Motor neuron (in vitro differentiated cells): ENCODE measurements at places on chromosomes 6 and 20. TPM values are rescaled to one million over a fixed set of nuclear protein-coding genes. Genes with fewer than 3 reads are reported as not detected.

The SLC4A11 gene
- 0.79 and 1.0 TPM in 2 replicates for total RNA-seq

The MBOAT1 gene
- 1.6 and 2.6 TPM in 2 replicates for total RNA-seq

The GRM1 gene
- 0.30 and 0.66 TPM in 2 replicates for total RNA-seq

The RSPH4A gene
- total RNA-seq, result 30.4 and 32.0 TPM in 2 replicates

The FHL5 gene
- total RNA-seq, result not detected in 2 replicates

The MYBL2 gene
- total RNA-seq, result 46.0 and 47.3 TPM in 2 replicates

The KCNQ2 gene
- total RNA-seq, result 0.18 and 1.3 TPM in 2 replicates

The LY6G5C gene
- total RNA-seq, result 2.8 and 5.2 TPM in 2 replicates

The RBM24 gene
- total RNA-seq, result 2.5 and 3.1 TPM in 2 replicates

The SLC18B1 gene
- 22.0 and 22.4 TPM in 2 replicates for total RNA-seq

The MAFB gene
- total RNA-seq, result 20.1 and 21.4 TPM in 2 replicates

The OR2B3 gene
- 0.19 TPM in 1 of 2 replicates, not detected in the other for total RNA-seq

The BTN1A1 gene
- total RNA-seq, result 0.17 and 0.18 TPM in 2 replicates

DNA sequence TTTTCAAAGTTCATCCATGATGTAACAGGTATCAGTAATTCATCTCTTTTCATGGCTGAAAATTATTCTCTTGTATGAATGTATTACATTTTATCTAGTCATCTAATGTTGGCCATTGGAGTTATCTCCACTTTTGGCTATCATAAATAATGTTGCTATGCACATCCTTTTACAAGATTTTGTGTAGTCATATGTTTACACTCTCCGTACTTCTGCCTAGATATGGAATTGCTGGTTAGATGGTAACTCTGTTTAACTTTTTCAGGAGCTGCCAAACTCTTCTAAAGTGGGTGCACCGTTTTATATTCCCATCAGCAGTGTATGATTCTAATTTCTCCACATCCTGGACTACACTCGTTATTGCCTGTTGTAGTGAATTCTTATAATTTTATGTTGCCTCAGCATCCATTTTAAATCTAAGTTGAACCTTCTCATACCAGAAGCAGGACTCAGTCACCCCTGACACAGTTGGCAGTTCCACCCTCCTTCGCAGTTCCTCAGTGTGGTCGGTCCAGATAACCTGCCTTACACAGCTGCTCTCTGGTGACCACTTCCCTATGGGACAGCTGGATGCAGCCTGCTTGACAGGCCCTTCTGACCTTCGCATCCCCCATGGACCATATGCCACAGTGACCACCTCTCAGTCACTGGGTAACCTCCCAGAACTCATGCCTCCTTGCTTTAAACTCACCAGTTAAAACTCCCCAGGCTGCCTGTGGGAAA lies 33.9 kb downstream of the KIZ start:
- ATAC-seq, result no peak

DNA sequence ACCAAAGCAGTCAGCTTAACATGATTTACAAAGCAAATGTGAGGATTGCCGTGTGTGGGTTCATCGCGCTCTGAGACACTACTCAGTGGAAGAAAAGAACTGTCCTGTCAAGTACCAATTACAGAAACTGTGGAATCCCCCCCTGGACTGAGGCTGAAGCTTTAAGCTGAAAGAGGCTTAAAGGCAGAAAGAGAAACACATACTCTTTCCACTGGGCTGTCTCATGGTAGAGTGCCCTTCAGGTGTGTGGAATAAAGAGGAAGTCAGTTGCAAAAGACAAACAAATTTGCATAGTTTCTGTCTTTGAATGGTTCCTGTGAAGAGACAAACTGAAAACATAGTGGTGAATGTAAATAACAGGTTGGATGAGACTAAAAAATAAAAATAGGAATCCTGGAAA lies 560.4 kb upstream of the SYNCRIP start:
- ATAC-seq, result no peak

DNA sequence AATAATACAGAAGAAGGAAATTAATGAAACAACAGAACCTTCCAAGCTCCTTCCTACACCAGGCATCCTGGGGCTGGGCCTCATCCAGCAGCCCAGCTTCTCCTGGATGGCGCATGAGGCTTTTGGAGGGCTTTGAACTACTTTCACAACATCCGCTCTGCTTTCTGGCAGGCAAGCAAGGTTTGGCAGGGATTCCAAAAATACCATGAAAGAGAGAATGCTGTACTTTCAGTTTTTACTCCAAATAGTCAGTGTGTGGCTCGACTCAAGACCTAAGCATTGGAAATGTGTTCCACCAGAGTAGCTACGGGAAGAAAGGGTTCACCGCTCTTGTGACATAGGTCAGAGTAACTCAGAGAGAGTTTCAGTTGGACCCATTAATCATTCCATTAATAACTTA lies 125.4 kb downstream of the OPRM1 start:
- no peak for ATAC-seq

DNA sequence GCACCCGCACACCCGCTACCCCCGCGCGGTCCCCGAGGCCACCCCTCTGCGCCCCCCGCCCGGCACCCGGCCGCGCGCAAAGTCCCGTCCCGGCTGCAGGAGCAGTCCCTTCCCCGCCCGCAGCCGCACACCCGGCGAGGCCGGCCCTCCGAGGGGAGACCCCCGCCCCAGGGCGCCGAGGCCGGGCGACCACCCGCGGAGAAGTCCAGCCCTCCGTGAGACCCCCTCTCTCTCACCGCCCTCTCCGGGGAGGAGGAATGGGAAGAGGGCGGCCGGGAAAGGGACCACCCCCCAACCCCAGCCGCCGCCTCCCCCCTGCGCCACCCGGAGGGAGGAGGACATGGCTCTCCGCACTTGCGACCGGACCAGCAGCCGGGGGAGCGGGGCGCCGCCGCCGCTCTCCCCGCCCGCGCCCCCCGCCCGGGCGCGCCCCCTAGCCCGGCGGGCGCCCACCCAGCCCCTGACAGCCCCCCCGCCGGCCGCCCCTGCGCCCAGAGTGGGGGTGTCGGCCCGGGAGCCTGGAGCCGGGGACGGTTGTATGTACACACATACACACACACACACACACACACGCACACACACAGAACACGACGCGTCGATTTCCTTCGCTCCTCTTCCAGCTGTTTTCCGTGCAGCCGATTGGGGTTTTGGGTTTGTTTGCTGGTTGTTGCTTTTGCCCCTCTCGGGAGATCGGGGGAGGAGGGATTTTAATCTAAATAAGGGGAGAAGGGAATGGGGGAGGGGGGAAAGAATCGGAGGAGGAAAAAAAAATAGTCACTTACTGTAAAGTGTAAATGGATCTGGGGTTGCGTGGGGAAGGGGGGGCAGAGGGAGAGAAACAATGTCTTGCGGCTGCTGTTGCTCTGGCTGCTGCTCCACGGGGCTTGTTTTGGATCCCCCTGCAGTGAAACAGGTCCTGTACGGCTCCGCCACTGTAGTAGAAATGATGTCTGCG lies at the start of gene ATXN1:
Gene ATXN1 (minus strand): TSS at position 945 of the 955 bp plus-strand sequence.
- ATAC-seq, result peak; percentile 22

DNA sequence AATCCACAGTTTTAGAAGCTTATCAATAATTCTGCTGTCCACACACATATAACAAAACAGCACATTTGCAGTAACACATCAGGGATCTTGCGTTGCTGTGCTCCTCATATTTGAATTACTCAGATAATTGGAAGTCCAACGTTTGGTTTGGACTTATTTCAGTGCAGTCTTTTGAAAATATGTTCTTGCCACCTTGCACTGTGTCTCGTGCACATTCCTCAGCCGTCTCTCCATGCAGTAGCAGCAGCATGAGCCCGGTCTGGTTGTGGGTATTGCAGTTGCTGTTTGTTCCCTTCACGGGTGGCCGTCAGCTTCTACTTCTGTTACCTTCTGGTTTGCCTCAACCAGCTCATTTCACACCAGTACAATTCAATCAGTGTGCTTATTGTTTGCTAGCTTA lies 215.5 kb downstream of the SLC24A3 start:
- no peak for ATAC-seq

- no peak for ATAC-seq
Observed at GRCh38 chr20:50721881-50722281, 9.5 kb upstream of the PARD6B start.

DNA sequence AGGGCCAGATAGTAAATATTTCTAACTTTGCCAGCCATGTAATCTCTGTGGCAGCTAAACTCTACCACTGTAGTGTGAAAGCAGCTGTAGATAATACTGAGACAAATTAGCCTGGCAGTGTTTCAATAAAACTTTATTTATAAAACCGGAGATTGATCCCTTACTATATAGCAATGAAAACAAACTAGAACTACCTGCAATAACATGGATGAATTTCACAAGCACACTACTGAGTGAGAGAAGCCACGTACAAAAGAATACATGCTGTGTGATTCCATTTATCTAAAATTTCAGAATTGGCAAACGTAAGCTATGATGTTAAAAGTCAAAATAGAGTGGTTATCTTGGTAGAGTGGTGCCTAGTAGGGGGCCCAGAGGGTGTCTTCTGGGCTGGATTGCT lies 198.7 kb upstream of the SGK1 start:
- no peak for ATAC-seq

DNA sequence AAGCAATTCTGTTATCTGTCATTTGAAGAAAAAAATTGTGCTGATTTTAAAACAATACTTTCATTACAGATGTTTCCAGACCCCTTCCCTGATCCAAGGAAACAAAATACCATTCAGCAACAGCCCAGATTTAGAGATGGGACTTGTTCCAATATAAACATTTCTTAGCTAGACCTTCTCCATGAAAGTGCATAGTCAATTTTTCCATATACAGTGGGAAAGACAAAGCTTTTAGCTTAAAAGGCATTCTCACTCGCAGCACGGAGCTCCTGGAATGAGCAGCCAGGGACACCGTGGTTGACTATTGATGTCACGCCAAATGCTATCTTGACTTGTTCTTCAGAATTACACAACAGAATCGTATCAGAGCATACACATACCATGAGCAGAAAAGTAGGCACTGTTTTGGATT lies 21.5 kb downstream of the LAMA4 start:
- ATAC-seq, result no peak

- ATAC-seq, result no peak
Observed at GRCh38 chr20:288956-289692, 1.4 kb downstream of the C20orf96 start.

- no peak for ATAC-seq
Observed at GRCh38 chr6:103908898-103909297, 950.8 kb downstream of the HACE1 start.

DNA sequence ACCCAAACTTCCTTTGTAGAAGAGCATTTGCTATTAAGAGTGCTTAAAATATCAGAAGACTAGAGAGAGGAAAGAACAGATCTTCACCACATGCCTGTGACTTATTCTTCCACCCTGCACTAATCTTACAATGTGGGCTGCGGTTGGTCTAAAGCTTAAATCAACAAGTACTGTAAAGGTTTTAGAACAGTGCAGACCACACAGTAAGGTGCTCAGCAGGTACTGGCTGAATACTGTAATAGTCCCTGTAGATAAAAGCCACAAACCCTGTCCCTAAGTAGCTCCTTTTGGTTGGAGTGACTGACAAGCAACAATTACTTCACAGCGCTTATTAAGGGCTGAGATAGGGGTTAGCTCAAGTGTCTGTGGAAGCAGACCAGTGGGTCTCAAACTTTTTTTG lies 972 bp upstream of the PHF3 start:
- ATAC-seq, result no peak

DNA sequence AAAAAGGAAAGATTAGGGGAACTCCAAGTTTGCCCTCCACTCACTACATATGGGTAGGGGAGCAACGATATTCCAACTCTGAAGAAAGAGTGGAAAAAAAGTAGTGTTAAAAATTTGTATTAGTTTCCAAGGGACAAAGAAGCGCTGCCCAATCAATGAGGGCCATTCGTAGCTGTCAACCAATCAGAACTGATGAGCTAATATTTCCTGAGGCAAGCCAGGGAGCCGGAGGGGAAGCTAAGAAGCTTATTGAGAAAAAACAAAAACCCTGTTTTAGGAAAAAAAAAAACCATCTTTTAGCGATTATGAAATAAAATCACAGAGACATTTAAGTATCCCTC lies 59.5 kb downstream of the TRIM38 start:
- ATAC-seq, result peak; percentile 19

- no peak for ATAC-seq
Observed at GRCh38 chr6:47206626-47207025, 103.1 kb downstream of the TNFRSF21 start.

GRCh38 chr20:5592823-5593739 lies 157.1 kb upstream of the SHLD1 start:
- no peak for ATAC-seq

- no peak for ATAC-seq
Observed at GRCh38 chr6:26029857-26030653, 57.2 kb upstream of the HFE start.
